ENCODE measurements at places on chromosomes 6 and 20.
A peak's percentile ranks its signal among the peaks of the same experiment; 100 is the strongest.

DNA sequence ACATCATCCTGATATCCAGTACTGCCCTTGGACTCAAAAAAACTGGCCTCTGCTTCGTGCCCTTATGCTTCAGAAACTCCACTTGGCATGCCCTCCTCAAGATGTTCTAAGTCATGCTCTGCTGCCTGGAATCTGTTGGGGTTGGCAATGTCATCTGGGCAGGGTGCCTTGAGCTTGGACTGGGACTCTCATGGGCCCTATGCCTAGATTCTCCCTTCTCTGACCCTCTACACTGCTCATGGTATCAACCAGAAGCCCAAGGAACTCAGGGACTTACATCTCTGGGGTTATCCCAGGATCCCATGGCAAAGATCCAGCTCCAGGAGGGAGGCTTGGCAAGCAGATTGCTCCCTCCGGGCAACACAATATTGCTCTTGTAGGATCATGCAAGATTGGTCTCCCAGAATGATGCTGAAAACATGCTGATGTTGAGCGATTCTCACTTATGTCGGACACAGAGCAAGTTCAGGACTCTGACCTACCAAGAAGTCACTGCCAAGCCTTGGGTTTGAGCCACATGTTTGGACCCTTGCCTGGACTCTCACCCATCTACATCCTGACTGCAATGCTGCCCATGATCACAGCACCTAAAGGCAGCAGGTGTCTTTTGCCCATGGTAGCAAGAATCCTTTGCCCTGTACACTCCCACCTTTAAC lies 88.8 kb downstream of the ADAT2 start:
- DNase-seq, result no peak

- no peak for DNase-seq
Measured at GRCh38 chr20:52231230-52231746, 39.7 kb upstream of the ZFP64 start.

- DNase-seq, result no peak
Measured at GRCh38 chr6:11190625-11191245, 41.7 kb downstream of the NEDD9 start.

DNA sequence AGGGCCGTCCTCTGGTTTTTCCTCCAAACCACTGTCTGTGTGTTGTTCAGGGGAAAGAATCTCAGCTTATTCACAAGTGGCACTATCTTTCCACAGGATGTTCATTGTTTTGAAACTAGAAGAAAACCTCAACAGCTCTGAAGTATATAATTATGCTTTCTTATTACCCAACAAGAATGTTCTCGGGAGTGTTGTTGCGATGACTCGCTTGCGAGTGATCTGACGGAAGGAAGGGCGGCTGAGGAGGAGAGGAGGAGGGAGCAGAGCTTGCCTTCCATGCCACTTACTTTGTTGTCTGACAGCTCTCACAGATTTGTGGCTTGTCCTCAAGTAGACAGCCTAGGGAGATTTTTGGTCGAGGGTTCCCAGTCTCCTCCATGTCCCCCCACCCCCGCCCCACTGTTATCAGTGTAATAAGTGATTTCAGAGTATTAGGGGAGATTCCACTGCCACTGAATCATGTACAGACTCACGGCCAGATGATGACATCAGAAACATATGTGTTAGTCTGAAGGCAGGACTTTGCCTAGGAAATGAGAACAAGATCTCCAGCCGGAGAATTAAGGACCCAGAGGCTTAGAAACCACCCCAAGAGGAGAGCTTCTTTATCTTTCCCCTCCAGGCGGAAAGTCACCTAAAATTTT lies 80.7 kb upstream of the CCN6 start:
- peak; percentile 92 for DNase-seq

- DNase-seq, result peak; percentile 88
Measured at GRCh38 chr6:154675602-154676088, 57.6 kb upstream of the SCAF8 start.

DNA sequence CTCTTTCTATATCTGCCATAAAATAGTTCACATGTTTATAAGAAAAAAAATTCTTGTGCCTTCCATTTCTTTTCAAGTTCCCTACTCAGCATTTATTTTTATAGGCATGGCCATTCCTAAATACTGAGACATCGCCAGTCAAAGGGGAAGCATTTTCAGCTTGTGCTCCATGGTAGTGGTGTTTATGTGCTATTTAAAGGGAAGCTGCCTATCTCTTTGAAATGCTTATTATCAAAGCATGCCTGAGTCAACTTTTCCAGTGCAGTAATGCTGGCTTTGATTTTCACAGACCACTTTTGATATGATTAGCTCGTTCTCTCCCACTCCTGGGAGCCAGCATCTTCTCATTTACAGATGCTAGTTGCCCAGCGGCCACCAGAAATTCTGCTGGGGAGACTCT lies 124.1 kb upstream of the RIN2 start:
- peak; percentile 41 for DNase-seq

DNA sequence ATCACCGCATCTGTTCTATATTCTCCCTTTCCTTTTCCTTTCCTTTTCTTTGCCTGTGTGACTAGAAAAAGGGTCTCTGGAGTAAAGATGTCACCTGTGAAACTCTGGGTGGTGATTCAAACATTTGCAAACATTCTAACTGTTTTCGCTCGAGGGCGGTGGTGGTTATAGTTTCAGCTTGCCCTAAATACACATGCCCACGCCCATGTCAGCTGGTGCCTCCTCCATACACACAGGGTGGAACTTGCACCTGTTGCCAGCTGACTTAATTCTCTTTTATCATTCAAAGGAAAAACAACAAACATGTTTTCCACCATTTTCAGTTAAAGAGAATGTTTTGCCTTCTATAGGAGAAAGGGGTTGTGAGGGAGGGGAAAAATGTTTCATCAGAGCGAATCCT lies 381.9 kb upstream of the ARID1B start:
- no peak for DNase-seq

DNA sequence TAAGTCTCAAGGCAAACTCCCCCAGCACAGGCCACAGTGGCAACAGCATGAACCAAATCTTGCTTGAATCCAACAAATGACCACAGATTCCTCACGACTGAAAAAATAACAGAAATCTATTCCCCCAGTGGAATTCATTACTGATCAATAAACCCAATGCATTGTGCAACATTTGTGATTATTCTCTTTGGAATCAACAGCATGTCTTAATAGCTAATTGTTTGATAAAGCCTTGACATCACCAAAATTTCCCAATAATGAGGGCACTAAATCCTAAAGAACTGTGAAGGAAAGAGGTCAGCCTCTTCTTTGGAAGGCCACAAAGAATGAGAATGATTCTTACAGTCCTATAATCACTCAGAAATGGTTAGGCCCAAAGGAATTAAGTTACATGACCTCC lies 5.8 kb downstream of the SCML4 start:
- no peak for DNase-seq

DNA sequence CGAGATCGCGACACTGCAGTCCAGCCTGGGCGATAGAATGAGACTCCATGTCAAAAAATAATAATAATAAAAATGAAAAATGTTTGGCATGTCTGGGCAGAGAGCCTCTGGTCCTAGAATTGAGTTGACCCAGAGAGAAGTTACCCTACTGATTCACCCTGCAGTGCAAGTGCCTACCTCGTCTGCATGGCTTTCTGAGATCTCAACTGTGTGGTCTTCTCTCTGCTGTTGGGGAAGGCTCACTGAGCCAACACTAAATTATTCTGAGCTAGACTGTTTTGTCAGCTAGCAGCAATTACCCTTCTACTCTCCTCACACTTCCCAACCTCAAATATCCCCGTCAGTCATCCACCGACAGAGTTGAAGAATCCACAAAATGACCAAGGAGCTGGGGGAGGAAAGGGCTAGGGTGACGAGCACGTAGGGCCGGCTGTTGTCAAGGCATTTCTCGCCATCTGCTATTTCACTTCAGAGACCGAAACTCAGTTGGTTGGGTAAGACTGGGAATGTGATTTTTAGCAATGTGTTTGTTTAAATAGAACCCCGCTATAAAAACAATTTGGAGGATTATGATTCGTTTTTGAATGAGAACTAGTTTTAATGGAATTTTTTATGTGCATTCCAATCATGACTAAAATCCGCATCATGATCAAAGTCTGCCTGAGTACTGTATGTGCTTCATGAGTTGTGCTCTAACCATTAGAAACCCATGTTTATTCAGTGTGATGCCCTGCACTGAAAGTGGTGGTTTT lies 9.4 kb downstream of the MAS1 start:
- DNase-seq, result peak; percentile 93

DNA sequence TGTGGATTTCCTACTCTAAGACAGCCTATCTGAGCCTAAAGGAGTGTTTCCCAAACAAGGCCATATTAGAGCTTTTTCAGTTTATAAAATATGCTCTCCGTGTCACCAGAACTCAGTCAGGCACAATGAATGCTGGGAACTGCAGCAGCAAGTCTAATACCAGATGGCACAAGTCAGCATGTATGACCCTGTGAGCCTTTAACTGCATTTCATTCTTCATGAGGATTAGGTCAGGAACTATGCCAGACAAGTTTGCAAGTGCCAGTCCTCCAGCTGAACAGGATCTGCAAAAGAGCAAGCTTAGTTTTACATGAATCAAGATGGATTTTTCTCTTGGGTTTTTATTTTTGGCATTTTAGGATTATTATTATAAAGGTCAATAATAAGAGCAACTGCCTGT lies 66.7 kb upstream of the SAMD5 start:
- no peak for DNase-seq

DNA sequence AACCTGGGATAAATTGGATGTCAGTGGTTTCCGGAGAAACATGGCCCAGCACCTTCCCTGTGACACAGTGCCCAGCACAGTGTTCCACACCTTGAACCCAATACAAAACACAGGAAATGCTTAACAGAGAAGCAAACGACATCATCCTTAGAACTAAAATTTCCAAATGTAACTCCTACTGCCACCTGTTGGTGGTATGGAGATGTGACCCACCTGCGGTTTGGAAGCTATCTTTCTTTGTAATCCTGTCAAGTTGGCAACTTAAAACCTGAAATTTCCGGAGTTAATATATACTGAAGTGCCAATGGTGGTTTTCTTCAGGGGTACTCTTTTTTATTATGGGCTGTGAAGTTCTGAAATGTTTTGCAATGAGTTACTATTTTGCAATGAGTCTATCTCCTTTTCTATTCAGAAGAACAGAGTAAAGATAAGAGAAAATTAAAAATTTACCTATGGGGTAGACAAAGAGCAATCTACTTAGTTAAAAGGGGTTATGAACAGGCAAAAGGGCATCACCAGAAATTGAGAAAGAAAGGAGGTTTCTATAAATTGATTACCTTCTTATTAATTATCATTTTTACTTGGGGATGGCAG lies 658.8 kb downstream of the PTPRT start:
- DNase-seq, result no peak

DNA sequence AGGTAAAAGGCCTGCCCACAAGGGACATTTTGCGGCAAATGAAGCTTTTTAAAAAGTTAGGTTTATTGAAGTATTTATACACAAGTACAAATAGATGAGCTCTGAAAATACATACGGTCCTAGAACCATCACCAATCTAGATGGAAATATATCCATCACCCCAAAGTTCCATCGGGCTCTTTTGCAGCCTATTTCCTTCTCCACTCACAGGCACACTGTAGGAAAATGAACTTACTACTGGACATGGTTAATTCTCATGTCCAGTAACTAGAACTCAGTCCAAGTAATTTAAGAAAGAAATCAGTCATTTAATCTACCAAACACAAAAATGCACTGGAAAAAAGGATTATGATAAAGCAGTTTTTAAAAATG lies 6.2 kb downstream of the PCNA start:
- no peak for DNase-seq

GRCh38 chr6:7172649-7173048 lies 64.9 kb downstream of the RREB1 start:
- DNase-seq, result peak; percentile 37

- no peak for DNase-seq
Measured at GRCh38 chr20:12023194-12023795, 105.6 kb downstream of the BTBD3 start.

DNA sequence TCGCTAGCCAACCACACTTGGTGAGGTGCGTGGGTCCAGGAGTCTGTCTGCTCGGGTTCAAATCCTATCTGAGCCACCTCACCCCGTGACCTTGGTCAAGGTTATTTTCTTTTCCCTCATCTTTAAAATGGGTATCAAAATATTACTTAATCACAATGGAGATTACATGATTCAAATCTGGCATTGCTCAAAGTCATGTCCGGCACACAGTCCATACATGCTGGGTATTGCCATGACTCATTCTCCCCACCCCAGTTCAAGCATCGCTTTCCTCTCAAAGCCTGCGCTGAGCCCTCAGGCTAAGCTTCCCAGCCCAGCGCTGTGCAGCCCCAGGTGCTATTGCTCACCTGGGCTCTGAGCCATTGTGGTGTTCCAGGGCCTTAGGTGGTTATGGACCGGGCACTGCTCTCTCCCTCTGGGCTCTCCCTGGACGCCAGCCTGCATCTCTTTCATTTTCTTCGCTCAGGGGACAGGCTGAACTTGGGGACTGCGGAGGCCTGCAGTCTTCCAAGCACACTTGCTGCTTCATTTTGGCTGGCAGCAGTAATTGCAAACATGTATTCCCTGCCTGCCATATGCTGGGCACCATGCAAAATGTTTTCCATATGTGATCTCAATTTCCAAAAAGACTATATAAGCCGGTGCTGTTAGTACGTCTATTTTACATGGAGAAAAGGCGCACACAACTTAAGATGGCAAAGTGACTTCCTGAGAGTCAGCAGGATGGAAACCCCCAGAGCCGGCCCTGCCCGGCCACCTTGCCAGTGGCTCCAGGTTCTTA lies 27.3 kb downstream of the WRNIP1 start:
- no peak for DNase-seq

DNA sequence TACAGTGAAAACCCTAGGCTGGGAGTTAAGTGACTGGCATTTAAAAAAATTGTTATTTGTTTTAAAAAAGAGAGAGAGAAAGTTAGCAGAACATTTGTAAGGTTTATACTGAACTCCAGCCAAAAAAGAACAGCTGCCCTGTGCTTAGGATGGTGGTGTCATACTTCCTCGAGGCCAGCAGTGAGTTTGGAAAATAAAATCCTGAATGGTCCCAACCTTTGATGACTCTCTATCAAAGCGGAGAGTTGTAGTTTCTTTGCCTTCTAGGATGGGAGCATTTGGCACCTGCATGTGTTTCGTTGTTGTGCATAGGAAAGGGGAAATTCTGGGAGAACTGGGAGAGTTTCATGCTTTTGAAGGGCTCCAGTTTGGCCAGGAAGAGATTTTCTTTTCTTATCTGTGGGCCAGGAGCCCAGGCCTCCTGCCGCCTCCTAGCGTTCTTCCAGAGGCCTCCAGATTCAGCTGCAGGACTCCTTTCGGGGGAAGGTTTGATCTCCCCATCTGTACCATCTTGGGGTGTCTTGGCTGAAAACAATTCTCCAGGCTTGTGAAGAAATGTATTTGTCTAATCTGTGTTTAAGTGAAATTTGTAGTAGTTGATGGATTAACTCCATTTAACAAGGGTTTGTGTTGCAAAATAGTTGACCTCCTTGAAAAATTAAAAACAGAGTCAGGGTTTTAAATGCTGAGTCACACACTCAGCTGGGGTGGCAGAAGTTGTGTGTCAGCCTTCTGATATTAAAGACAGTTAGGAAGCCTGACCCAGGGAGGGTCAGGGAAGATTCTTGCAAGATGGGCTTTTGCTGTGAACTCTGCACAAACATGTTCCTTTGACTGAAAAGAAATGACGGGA lies 63.4 kb downstream of the TXNDC5 start:
- no peak for DNase-seq

GRCh38 chr6:119347466-119348095 lies 2.0 kb downstream of the MAN1A1 start:
- no peak for DNase-seq
